Motor neuron (in vitro differentiated cells): ENCODE measurements at places on chromosomes 7 and 10. TPM values are rescaled to one million over a fixed set of nuclear protein-coding genes. Genes with fewer than 3 reads are reported as not detected.

LRWD1 gene
- total RNA-seq, result 19.6 and 23.2 TPM in 2 replicates

ADIRF gene
- 58.1 and 63.7 TPM in 2 replicates for total RNA-seq

ANAPC16 gene
- total RNA-seq, result 41.2 and 46.8 TPM in 2 replicates

DNA sequence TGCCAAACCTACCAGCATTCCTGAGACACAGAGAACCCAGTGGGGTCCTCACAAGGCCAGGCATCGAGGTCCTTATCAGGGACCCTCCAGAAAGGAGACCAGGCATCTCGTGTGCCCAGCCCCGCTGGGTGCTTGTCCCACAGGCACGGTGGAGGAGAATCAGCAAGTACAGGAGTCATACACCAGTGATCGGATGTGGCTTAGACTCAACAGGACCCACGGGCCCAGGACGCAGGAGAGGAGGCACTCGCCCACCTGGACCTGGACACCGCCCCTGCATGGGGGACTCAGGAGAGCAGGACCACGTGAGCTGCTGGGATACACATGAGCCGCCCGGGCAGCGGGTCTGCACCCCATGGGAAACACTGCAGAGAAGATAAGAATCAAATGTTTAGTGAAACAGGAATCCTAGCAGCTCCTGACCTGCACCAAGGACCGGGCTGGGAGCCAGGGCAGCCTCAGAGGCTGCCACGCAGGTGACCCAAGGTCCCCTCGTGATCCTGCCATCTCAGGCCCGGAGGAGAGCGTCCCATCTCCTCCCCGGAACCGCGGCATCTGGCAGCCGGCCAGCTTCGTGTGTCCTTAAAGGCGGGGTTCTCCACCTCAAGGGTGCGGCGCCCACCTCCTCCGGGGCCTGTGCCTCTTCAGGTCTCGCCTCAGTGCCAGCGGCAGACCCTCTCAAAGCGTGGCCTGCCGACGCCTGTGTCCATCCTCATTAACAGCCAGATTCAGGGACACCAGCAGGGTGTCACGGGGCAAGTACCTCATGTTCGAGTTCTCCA lies 59.2 kb downstream of the FOXL3 start:
- ATAC-seq, result no peak

- ATAC-seq, result no peak
Measured at GRCh38 chr7:499853-500485, 19.7 kb downstream of the PDGFA start.

DNA sequence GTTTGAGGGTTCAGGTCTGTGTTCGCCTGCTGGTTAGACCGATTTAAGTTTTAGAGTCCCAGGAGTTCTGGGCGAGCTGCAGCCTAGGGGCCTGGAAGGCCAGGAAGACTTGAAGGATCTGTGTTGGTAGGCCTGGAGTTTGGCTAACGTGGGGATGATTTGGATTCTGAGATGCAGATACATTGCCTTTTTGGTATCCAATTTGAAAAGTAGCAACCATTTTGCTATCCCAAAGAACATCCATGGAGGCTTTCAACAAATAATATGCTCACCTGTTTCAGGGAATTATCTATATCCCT lies 433 bp upstream of the TRIM4 start:
- ATAC-seq, result no peak

GRCh38 chr7:94422827-94423460 lies 28.2 kb downstream of the COL1A2 start:
- ATAC-seq, result no peak
